ENCODE measurements at places on chromosomes 2 and 18.

DNA sequence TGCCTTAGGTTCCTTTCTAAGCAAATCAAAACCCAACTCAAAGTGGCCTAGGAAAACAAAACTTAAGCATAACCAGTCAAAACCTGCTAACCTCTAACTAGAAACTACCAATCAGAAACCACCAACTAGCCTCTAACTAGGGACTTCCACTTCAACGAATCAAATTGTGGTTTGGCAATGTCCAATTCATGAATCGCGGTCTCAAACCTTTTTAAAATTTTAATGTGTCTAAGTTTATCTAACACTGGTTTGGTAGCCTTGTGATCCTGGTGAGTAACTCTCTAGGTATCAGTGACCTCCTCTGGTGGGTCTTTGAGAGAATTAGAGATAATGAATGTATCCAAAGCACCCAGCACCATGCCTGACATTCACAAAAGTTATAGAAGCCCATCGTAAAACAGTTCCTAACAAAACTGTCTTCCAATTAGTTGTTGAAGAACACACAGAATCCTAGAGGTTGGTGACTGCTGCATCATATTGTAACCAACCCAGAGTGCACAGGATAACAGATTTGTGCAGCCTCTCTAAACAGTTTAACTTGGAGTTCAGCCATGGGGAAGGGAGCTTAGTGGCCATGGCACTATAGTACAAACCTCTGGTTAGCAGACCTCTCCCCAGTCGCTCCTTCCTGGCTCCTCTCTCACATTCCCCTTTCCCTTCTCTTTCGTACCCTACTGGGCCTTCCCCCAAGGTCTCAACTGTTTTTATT lies 45.2 kb upstream of the B3GNT2 start:
- DNase-seq: no peak

DNA sequence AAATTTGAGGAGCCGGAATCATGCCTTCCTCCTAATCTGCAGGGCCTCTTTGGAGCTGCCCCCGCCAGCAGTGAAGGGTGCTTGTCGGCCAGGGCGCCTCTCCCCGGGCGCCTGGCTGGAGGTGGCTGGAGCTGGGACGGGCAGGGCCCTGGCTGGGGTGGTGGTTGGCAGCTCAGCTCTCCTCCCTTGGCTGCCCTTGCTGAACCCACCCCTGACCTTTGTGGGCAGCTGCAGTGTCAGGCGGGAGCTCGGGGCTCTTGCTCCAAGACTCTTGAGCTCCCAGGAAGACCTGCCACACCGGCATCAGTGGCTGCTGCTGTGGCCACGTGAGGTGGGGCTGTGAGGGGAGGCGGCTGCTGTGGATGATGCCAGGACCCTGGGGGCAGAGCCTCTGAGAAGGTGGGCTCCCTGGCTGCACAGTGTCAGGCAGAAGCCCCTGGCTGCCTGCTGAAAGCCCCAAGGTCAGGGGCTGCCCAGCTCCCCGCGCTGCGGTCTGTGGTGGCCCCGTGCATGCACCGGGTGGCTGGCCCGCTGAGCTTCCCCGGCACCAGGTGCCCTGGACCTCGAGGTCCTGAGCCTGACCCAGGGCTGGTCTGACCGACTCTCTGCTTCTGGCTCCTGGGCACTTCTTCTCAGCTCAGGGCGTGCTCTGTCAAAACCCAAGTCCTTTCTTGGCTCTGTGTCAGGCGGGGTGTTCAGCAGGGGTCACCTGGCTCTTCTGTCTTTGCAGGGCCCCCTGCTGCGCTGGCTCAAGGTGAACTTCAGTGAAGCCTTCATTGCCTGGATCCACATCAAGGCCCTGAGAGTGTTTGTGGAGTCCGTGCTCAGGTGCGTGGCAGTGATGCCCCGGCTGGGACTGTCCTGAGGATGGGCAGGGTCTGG lies 34.5 kb downstream of the PDIA6 start:
- no peak for DNase-seq

DNA sequence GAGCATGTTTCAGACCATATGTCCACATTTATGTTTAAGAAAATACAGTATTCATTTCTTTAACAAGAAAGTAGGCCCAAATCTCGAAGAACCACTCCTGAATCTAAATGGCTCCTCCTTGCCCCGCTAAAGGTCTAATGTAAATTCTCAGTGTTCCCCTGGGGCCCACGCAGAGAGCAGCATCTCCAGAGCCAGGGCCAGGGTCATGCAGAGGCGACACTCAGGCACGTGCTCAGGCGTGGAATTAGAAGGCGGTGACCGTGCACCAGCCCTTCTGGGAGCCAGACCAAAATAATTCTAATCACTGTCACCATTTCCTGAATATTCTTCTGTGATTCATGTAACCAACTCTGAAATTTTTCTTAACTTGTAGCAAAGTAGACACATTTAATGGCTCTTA lies 68.3 kb upstream of the MYT1L start:
- no peak for DNase-seq

GRCh38 chr2:58812771-58813344 lies 571.7 kb upstream of the FANCL start:
- DNase-seq: no peak

DNA sequence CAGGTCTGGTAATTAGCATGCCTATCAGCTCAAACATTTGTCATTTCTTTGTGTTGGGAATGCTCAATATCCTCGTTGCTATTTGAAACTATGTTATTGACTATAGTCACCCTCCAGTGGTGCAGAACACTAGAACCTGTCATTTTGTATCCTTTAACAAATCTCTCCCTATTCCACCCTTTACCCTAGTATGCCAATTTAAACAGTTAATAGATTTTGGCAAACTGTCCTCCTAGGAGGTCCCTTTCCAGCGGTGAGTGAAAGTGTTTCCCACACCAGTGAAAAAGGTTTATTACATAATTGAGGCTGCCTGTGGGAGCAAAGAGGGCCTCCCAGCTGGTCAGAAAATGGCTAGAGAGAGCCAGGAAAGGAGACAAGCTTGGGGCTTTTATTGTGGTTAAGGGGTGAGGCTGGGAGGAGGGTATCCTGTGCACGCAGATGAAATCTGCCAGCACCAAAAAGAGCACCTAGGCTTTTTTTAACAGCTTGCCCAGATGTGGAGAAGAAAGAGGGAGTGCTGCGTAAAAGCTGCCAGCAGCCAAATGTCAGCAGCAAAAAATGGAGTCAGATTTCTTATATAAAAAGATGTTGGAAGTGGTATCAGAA lies 1.8 kb upstream of the DRC1 start:
- DNase-seq: no peak

GRCh38 chr2:23475473-23475872 lies 90.5 kb downstream of the KLHL29 start:
- DNase-seq: no peak

- no peak for DNase-seq
Measured at GRCh38 chr2:149816756-149817551, 229.4 kb upstream of the MMADHC start.

DNA sequence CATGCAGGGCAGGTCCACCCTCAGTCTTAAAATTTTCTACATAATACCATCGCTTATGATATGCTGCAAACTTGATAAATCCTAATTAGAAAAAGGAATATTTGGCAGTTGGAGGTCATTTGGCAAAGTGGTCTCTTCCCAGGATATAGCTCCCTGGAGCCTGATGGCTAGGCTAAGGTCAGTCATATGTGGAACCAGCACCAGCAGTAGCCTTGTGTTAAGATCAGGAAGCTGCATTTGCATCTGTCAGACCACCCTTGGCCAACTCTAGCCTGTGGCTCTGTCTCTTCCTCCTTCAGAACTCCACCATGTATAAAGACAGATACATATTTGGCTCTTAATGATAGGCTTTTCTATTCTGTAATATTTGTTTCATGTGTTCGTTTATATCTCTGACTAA lies 5.4 kb upstream of the HK2 start:
- DNase-seq: no peak

- no peak for DNase-seq
Measured at GRCh38 chr2:121575800-121576199, 45.1 kb downstream of the RNU4ATAC start.

GRCh38 chr2:30283931-30284565 lies 52.7 kb downstream of the LBH start:
- DNase-seq: no peak

- no peak for DNase-seq
Measured at GRCh38 chr2:241616168-241617125, 20.5 kb downstream of the THAP4 start.

DNA sequence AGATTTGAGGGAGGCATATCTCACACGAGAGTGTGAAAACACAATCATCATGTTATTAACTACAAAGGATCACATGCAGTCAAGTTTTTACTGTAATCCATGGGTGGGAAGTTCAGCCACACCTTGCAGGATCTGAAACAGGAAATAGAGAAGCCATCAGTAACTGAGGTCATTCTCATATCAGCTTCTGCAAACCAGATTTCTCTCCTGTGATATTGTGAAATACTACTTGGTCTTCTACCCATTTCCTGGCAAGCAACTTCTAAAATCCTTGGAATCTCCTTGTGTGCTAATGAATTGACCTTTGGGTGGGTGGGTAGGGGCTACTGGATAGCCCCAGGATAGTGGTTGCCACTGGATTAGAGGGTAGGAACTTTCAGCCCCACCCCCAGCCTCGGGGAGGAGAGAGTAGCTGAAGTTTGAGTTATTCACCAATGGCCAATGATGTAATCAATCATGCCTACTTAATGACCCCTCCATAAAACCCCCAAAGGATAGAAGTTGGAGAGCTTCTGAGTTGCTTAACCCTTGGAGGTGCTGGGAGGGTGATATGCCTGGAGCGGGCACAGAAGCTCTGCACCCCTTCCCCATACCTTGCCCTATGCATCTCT lies 25.6 kb upstream of the TGIF1 start:
- DNase-seq: no peak

- DNase-seq: no peak
Measured at GRCh38 chr2:219638217-219638947, 11.0 kb downstream of the SLC4A3 start.

GRCh38 chr2:23480957-23481797 lies 96.2 kb downstream of the KLHL29 start:
- DNase-seq: no peak
